SHP77 (cell line): ENCODE measurements at places on chromosomes 16 and 17.

- DNase-seq = no peak
Observed at GRCh38 chr16:50550866-50551641, 2.9 kb downstream of the NKD1 start.

GRCh38 chr17:44203731-44204440 lies 4.2 kb upstream of the ATXN7L3 start:
- DNase-seq = peak; percentile 66

DNA sequence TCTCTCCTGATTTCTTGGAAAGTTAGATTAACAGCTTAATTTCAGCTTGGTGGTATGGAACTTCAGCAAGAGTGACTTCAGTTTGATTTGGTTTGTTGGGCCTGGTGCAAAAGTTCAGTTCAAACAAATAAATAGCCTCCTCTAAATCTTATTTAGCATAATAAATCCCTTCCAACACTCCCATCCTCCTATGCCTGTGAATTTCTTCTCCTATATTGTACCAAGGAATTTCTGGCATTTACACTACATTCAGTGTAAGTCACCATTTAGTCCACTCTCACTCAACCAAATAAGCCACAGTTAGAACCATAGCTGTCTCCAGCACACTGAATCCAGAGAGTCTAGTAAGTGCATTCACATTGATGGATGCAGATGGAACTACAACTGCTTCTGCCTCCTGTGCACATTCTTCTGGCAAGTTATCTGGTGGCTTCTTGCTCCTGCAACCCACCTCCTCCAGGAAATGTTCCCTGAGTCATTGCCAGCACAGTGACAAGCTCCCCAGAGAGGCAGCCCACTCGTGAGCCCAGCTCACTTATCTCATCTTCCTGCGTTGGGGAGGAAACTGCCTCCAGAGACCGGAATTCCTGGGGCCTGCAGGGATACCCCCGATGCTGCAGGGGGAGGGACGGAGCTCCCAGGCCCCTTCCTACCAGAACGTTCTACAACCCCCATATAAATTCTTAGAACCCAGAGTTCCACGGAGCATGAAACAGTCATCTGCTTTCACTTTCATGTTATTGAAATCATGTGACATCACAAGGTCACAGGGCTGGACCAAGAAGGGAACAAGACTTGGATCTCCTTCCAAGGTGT lies 318.3 kb downstream of the PHKB start:
- peak; percentile 3 for DNase-seq

DNA sequence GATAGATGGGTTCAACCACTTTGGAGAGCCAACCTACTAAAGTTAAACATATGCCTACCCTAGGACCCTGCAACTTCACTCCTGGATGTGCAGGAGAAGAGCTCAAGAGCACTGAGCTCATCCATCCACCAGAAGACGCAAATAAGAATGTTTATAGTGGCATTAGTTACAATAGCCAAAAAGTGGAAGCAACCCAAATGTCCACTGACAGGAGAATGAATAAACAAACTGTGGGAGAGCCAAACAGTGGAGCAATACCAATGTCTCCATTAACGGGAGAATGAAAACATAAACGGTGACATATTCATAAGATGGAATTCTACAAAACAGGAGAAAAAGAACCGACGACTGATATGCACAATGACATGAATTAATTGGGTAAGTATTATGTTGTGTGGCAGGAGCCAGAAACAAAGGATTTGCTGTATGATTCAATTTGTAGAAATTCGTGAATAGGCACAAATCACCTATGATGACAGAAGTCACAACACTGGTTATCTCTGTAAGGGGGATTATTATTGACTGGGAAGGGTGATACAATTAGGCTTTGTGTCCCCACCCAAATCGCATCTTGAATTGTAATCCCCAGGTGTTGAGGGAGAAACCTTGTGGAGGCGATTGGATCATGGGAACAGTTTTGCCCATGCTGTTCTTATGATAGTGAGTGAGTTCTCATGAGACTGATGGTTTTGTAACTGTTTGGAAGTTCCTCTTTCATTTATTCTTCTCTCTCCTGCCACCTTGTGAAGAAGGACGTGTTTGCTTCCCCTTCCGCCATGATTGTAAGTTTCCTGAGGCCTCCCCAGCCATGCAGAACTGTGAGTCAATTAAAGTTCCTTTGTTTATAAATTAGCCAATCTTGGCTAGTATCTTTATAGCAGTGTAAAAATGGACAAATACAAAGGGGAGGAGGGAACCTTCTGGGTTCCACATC lies 57.9 kb upstream of the PLCG2 start:
- DNase-seq = no peak

DNA sequence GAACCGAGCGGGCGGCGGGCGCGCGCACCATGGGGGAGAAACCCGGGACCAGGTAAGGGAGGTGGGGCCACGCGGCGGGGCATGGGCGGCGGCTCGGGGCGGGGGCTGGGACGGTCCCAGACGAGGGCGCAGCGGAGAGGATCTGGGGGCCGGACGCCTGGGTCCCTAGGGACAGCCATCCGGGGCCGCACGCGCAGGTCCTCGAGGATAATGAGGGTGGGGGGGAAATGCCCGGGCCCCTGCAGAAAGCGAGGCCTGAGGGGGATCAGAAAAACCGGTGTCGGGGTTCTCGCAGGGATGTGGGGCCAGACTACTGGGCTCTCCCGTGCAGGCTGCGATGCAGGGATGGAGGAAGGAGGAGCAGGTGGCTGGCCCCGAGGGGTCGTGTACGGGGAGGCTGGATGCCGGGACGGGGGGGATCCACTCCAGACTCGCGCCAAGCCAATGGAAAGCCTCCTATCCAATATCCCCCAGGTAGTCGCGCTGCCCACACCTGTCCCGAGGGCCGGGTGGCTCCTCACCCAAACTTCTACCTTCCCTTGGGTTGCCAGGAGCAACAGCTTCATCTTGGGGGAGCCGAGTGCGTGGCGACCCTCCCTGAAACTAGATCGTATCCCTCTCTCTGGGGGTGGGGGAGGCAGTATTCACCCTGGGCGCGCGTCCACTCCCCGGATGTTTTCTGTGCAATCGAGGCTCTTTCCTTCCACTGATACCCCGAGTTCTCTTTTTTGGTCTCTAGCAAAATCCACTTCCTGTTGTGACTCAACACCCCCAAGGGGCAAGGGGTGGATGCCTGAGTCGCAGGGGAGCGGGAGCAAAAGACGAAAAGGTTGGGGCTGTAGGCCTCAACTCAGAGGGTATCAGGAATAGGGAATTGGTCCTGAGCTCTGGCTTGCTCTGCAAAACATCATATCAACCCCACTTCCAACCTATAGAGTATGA lies 532 bp downstream of the ARRB2 start:
- DNase-seq = no peak

DNA sequence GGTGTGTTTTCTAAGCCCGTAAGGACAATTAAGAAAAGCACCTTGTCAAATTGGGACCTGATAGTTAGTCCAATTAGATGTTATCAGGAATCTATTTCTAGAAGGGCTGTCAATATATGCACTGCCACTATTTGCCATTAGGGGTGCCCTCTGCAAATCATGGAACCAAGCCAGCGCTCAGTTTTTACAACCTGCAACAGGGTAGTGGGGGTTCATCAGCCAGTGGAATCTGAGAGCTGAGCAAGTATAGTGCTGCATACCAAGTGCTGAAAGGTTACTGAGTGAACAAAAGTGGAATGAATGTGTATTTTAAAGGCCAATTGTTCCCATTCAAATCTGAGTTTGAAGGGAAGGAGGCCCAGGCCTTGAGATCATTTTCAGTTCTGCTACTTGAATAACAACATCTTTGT lies 10.4 kb downstream of the PRR11 start:
- peak; percentile 13 for DNase-seq

- no peak for DNase-seq
Observed at GRCh38 chr17:10600571-10600970, 51.1 kb upstream of the MYH2 start.

- peak; percentile 50 for DNase-seq
Observed at GRCh38 chr17:43576563-43577229, 30.6 kb upstream of the ETV4 start.

- DNase-seq = no peak
Observed at GRCh38 chr17:7290685-7291084, 3.8 kb downstream of the YBX2 start.
